Endodermal cell (in vitro differentiated cells): ENCODE measurements at places on chromosomes 4 and X.

GRCh38 chr4:141339966-141340365 lies 119.3 kb downstream of the ZNF330 start:
- DNase-seq = no peak
- H3K4me1 ChIP-seq = no peaks in the 10 kb centered on the region
- H3K27ac ChIP-seq = no peak overlapping the region
- H3K27me3 ChIP-seq = no peaks in the 10 kb centered on the region

DNA sequence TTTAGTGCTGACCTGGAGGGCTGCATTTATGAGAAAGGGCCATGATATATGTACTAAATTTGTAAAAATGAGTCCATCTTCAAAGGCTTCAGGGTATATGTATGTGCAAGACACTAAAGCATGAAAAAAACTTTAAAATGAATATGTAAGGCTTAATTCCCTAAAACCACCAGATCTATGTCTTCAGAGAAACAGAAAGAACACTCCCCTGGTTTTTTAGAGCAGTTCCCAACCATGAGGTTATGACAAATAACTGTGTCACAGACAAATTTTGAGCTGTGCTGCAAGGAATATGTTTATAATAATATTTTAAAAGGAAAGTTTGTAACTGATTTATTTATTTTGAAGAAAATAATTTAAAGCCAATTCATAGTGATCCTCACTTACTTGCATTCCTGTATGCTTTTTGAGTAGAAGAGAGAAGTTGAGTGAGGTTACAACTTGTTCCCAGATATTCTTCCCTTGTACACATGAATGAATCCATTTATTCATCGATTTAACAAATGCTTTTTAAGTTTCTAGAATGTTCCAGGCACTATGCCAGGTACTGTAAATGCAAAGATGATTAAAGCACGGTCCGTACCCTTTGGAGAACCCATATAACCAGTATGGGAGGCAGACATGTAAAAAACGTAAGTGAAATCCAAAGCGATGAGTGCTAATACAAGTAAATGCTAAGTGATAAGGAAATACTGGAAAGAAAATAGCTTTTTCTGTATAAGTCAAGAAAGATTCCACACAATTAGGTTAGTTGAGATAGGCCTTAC lies 295.2 kb upstream of the DIAPH2 start:
- H3K27me3 ChIP-seq = no peaks in the 10 kb centered on the region
- H3K36me3 ChIP-seq = no peaks in the 10 kb centered on the region
- no peak for DNase-seq
- H3K4me1 ChIP-seq = no peaks in the 10 kb centered on the region

GRCh38 chr4:8844976-8845690 lies 26.5 kb downstream of the HMX1 start:
- H3K4me1 ChIP-seq = no peaks in the 10 kb centered on the region
- peak; percentile 31 for DNase-seq
- H3K4me3 ChIP-seq = no peak overlapping the region
- H3K36me3 ChIP-seq = no peaks in the 10 kb centered on the region
- H3K27ac ChIP-seq = no peak overlapping the region

- H3K4me1 ChIP-seq = no peaks in the 10 kb centered on the region
- no peak overlapping the region for H3K4me3 ChIP-seq
- no peak for DNase-seq
- H3K36me3 ChIP-seq = no peaks in the 10 kb centered on the region
- no peak overlapping the region for H3K27ac ChIP-seq
These were observed 1954.8 kb downstream of the ARAP2 start for GRCh38 chr4:34289489-34289888.

DNA sequence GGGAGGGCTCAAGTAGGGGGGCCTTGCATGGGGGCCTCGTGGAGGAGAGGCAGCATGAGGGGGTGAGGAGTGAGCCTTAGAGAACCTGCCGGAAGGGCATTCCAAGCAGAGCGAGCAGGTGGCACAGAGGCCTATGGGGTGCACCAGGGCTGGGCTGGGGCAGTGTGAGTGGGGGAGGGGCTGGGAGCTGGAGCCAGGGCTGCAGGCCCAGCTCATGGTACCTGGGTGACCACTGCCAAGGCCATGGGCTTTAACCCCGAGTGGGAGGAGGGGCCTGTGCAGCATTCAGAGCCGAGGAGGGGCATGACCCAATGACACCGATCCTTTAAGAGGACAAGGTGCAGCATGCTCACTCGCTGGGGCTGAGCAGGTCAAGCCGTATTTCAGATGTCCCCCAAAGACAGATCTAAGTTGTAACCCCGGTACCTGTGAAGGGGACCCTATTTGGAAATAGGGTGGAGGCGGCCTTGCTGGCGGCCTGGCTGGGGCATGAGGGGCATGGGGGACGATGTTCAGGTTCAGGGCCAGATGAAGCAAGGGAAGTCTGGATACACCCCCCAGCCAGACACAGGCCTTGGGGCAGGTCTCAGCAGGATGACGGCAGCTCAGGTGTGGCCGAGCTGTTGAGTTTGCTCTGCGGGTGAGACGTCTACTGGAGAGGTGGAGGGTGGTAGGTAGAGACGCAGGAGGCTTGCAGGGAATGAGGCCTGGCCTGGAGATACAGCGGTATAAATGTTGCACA lies 137.0 kb downstream of the CPZ start:
- no peak overlapping the region for H3K27ac ChIP-seq
- H3K36me3 ChIP-seq = no peaks in the 10 kb centered on the region
- no peak overlapping the region for H3K4me3 ChIP-seq

DNA sequence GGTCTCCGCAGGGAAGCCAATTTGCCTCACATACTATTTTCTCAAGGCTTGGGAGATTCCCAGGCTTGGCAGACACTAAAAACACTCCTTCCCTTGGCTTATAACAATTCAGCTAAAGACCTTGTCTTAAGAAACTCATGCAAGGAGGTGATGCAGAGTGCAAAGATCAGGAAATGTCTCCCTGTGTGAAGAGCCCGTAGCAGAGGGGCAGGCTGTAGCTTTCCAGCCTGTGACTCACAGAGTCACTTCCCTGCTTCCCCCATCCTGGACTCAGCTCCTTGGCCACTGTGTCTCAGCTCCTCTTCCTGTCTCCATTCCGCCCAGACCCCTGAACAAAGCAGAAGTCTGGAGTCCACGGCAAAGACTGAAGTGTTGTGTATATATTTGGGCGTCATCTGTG lies 56.1 kb downstream of the KDR start:
- H3K4me1 ChIP-seq = peaks cover 5% of the 10 kb centered on the region
- H3K27me3 ChIP-seq = no peaks in the 10 kb centered on the region
- H3K4me3 ChIP-seq = no peak overlapping the region

- no peak overlapping the region for H3K4me3 ChIP-seq
- no peaks in the 10 kb centered on the region for H3K4me1 ChIP-seq
- no peak for DNase-seq
These were observed 5.1 kb downstream of the STARD8 start for GRCh38 chrX:68652326-68653170.

DNA sequence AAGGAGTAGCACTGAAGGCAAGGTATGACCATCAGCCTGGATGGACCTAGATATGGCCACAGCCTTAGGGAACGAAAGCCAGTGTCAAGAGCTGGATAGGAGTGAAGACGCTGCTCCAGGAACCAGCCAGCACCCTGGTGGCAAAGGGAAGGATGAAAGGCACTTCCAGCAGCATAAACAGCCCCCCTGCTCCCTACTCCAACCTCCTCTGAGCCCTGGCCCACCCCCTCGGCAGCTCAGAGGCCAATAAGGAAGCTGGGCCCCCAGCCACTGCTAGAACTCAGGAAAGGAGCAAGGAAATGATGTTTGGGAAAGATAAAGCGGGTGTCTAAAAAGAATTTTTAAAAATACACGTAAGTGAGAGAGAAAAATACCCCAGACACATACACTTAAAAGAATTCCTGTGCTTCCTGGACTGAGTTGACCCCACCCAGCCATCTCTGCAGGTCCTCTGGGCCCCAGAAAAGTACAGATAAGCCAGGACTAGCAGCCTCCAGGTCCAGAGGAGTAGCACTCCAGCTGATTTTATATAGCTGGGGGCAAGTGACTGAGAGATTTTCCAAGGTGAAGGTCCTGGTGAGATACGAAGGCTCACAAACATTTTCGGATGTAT lies 170.4 kb downstream of the SHROOM4 start:
- H3K4me3 ChIP-seq = no peak overlapping the region
- DNase-seq = no peak
- H3K27me3 ChIP-seq = no peaks in the 10 kb centered on the region
- H3K4me1 ChIP-seq = peaks cover 2% of the 10 kb centered on the region
- no peaks in the 10 kb centered on the region for H3K36me3 ChIP-seq
- H3K27ac ChIP-seq = no peak overlapping the region

GRCh38 chrX:133461231-133461630 lies 45.9 kb upstream of the GPC4 start:
- DNase-seq = no peak
- H3K27me3 ChIP-seq = no peaks in the 10 kb centered on the region
- no peaks in the 10 kb centered on the region for H3K36me3 ChIP-seq
- H3K4me3 ChIP-seq = no peak overlapping the region
- no peaks in the 10 kb centered on the region for H3K4me1 ChIP-seq

GRCh38 chr4:78704981-78705683 lies 71.0 kb upstream of the BMP2K start:
- H3K27ac ChIP-seq = no peak overlapping the region
- no peaks in the 10 kb centered on the region for H3K4me1 ChIP-seq
- H3K36me3 ChIP-seq = no peaks in the 10 kb centered on the region
- H3K4me3 ChIP-seq = no peak overlapping the region
- H3K27me3 ChIP-seq = no peaks in the 10 kb centered on the region

- H3K36me3 ChIP-seq = no peaks in the 10 kb centered on the region
- no peaks in the 10 kb centered on the region for H3K27me3 ChIP-seq
- DNase-seq = no peak
- no peak overlapping the region for H3K27ac ChIP-seq
- peak overlapping the region; percentile 29 for H3K4me3 ChIP-seq
- no peaks in the 10 kb centered on the region for H3K4me1 ChIP-seq
These were observed 23.5 kb upstream of the NFKB1 start for GRCh38 chr4:102477657-102478056.

- no peak overlapping the region for H3K27ac ChIP-seq
- H3K27me3 ChIP-seq = no peaks in the 10 kb centered on the region
These were observed 41.0 kb upstream of the GATB start for GRCh38 chr4:151801547-151802516.

DNA sequence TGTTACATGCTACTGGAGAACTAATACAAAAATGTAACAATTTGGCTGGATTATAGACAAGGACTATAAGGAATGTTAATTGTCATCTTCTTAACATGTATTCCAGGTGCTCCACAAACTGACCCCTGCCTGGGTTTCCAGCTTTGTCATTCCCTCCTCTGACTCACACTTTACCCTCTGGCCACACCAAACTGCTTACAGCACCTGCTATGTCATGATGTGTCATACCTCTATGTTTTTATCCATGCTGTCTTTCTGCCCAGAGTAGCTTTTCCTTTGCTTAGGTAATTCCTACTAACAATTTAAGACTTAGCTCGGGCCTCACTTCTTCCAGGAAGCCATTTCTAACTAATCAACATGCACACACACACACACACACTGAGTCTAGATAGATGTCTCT lies 14.0 kb upstream of the SHROOM4 start:
- H3K4me1 ChIP-seq = no peaks in the 10 kb centered on the region
- no peak for DNase-seq
- H3K36me3 ChIP-seq = no peaks in the 10 kb centered on the region
- H3K27me3 ChIP-seq = no peaks in the 10 kb centered on the region
- no peak overlapping the region for H3K4me3 ChIP-seq
- no peak overlapping the region for H3K27ac ChIP-seq

- no peak overlapping the region for H3K4me3 ChIP-seq
- H3K36me3 ChIP-seq = peaks cover 17% of the 10 kb centered on the region
- no peak for DNase-seq
- no peak overlapping the region for H3K27ac ChIP-seq
- peaks cover 14% of the 10 kb centered on the region for H3K4me1 ChIP-seq
- H3K27me3 ChIP-seq = no peaks in the 10 kb centered on the region
These were observed 37.2 kb downstream of the EDNRA start for GRCh38 chr4:147518086-147518485.

- H3K4me3 ChIP-seq = no peak overlapping the region
- no peaks in the 10 kb centered on the region for H3K27me3 ChIP-seq
- H3K36me3 ChIP-seq = no peaks in the 10 kb centered on the region
These were observed 94.2 kb downstream of the ATP10D start for GRCh38 chr4:47579235-47579634.

- no peaks in the 10 kb centered on the region for H3K27me3 ChIP-seq
- H3K4me3 ChIP-seq = no peak overlapping the region
- no peaks in the 10 kb centered on the region for H3K4me1 ChIP-seq
- no peak for DNase-seq
- no peak overlapping the region for H3K27ac ChIP-seq
These were observed 168.3 kb upstream of the RPS6KA3 start for GRCh38 chrX:20434986-20435385.

DNA sequence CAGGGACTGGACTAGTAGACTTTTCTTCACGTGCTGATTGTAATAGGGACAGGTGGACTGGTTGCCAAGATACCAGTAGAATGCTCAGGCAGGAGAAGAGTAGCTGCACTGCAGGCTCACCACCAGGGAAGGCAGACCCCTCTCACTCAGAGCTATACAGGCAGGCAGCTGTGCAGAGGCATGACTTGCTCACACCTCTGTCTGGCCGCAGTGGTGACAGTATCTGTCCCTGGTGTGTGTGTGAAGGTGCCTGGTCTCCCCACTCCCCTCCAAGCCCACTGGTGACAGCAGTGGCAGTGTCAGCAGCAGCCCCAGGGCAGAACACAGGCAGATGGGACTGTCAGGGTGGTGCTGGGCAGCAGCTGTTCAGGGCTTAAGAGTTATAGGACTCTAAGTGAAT lies 140.7 kb downstream of the RPS6KA6 start:
- H3K36me3 ChIP-seq = no peaks in the 10 kb centered on the region
- H3K27me3 ChIP-seq = no peaks in the 10 kb centered on the region
- H3K27ac ChIP-seq = no peak overlapping the region
- H3K4me3 ChIP-seq = no peak overlapping the region

- no peak overlapping the region for H3K4me3 ChIP-seq
- no peaks in the 10 kb centered on the region for H3K4me1 ChIP-seq
- peaks cover 72% of the 10 kb centered on the region for H3K36me3 ChIP-seq
- no peak overlapping the region for H3K27ac ChIP-seq
- DNase-seq = no peak
- H3K27me3 ChIP-seq = no peaks in the 10 kb centered on the region
These were observed 50.8 kb downstream of the TMEM165 start for GRCh38 chr4:55446578-55446922.

- no peak overlapping the region for H3K27ac ChIP-seq
- no peaks in the 10 kb centered on the region for H3K4me1 ChIP-seq
- no peaks in the 10 kb centered on the region for H3K36me3 ChIP-seq
- no peaks in the 10 kb centered on the region for H3K27me3 ChIP-seq
- H3K4me3 ChIP-seq = no peak overlapping the region
These were observed 599.7 kb downstream of the ARAP2 start for GRCh38 chr4:35644591-35644990.

DNA sequence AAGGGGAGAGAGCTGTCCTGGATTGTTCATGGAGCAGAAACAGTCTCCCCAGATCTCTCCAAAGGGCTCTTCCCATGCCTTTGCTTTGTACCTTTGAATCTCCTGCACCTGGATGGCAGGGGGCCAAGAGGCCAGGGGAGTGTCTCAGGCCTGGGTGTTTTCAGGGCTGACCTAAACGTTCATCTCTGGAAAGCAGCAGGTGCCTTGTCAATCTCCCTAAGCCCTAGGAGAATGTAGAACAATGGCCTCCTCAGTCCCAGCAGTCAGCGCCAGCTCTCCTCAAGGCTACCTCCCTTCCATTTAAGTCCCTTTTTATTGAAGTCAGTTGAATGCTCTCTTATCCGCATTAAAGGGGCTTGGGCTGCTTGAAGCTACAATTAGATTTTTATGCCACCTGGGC lies 31.2 kb upstream of the NSUN7 start:
- H3K4me3 ChIP-seq = peak overlapping the region; percentile 51
- H3K27me3 ChIP-seq = peaks cover 12% of the 10 kb centered on the region
- no peak overlapping the region for H3K27ac ChIP-seq
- peak; percentile 75 for DNase-seq
